ENCODE measurements at places on chromosomes 1 and 21. TPM values are rescaled to one million over a fixed set of nuclear protein-coding genes. Genes with fewer than 3 reads are reported as not detected.

GRCh38 chr1:206674236-206674635, 10.5 kb upstream of the MAPKAPK2 start:
- no peak for DNase-seq

GRCh38 chr1:201633811-201634210, 94.9 kb downstream of the NAV1 start:
- no peak for DNase-seq

AGPAT3 gene
- 51.3 TPM for polyA plus RNA-seq

GRCh38 chr1:161082996-161083747, 6.2 kb downstream of the NECTIN4 start:
- DNase-seq, result no peak

DNA sequence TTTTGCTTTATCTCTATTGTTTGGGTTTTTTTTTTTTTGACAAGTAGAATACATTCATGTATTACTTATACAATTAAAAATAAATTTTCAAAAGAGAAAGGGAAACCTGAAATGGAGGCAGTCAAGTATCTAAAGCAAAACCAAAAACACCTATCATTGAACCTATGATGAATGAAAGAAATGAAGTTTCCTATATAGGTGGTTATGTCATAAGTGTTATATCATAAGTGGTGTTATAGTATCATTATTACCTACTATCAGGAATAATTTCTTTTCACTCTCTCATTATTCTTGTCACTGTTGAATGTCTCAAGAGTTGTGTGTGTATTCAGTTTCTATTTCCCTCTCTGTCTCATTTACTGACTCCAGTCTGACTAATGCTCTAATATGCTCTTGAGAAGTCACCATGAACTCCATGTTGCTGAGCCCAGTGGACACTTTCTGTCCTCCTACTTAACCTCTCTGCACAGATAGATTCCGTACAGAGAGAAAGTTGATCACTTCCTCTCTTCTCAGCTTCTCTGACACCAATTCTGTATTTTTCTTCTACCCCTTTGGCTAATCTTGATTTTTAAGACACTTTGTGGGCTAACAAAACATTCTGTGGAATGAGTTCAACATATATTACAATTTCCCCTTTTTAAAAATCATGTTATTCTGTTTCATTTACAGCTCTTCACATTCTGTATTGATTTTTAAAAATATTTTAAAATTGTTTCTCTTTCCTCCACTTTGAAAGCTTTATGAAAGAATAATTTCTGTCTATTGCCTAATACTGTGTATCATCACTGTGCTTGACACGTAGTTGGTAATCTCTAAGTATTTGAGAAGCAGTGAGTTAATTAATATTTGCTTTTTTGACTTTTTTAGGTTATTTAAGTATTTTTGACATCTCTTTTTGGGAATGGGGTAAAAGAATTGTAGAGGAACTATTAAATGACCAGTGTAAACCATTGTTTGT, 50.1 kb downstream of the RASAL2 start:
- DNase-seq, result no peak

- DNase-seq, result no peak
Observed at GRCh38 chr1:147833231-147833860, 69.2 kb upstream of the GJA8 start.

DNA sequence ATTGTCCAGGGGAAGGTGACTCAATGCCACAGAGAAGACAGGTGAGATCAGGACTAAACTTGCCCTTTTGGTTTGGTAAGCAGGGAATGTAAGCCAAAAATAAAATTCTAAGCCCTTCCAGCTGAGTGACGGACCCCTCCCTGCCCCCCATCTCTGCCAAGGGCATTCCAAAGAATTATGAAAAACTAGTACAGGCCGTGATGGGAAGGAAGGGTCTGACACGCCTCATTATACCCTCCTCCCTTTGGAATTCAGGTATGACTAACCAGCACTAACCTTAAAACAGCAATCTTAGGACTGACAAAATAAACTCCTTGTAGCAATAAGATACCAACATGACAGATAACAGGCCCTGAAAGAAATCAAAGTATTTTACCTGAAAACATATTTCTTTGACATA, 99.6 kb downstream of the GABPA start:
- no peak for DNase-seq
